Activated CD4-positive, alpha-beta T cell treated with anti-CD3 and anti-CD28 coated beads, Interleukin-2, amount 50 U/mL, for 48 hours (primary cell): ENCODE measurements at places on chromosomes 4 and X.

- DNase-seq = no peak
Measured at GRCh38 chrX:121333942-121334341, 286.5 kb downstream of the GLUD2 start.

- no peak for DNase-seq
Measured at GRCh38 chrX:154317391-154317995, 21.9 kb downstream of the TKTL1 start.

DNA sequence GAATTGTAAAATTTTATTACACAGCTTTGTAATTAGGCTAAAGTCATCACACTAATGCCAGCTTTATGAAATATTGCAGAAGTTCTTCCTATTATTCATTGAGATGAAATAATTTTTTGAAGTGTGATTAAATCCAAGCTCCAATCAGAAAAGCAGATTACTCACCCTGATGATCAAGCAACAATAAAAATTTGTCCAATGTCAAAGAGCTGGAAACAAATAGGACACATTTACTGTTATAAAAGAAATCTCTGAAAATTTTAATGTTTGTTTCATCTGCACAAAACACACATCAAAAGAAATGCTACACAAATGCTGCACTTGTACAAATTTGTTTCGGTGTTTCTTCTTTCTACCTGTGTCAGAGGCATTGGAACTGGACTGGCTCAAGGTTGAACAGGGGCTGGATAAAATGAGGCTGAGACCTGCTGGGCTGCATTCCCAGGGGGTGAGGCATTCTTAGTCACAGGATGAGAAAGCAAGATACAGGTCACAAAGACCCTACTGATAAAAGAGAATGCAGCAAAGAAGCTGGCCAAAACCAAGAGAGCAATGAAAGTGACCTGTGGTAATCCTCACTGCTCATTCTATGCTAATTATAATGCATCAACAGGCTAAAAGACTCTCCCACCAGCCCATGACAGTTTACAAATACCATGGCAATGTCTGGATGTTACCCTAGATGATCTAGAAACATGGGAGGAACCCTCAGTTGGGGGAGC lies 78.3 kb downstream of the GASK1B start:
- no peak for DNase-seq

DNA sequence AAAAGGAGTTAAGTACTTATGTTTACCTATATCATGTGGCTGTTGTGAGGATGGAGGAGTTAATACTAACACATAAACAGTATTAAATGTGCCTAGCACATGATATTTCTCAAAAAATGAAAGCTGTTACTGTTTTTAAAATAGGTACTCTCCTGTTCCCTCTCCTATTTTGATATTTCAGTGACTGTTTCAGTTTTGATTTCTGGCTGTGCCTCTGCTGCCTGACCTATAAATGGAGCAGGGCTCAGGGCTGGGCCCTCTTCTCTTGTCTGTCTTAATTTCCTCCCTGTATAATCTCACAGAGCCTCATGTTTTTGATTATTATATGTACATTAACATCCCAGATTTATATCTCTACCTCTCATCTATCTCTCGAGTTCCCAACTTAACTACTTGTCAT lies 93.3 kb downstream of the UGT8 start:
- no peak for DNase-seq
